Mucosa of descending colon (tissue), 3 donors: ENCODE measurements at places on chromosomes 2 and 18. TPM values are rescaled to one million over a fixed set of nuclear protein-coding genes. Genes with fewer than 3 reads are reported as not detected.

DNA sequence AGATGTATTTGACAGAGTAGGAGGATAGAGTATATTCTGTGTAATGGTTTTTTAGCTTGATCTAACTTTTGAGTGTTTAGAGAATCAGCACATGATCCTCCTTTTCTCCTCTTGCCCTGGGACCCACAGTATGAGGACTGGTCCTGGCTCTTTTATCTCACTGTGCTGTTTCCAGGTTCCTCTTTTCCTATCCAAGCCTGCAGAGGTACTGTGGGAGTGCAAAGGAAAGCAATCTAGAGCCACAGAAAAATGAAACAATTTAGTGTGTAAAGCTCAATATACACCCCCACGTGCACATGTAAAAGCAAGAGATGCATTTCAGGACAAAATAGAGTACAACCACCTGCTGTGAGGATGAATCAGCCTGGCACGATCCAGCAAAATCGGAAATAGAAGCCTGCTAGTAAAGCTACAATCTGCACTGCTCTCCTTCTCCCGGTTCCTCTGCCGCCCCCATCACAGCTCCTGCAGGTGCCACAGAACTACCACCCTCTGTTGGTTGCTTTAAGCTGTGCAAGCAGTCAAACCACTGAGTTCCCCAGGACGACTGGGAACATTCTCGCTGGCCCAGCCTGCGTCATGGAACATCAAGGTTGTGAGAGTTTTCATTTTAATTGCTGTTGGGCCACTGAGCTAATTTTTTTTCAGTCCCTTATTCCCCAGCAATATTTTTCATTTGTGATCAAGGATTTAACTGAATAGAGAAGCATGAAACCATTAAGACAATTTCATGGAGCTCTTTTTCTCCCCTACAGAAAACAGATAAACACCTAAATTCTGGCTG lies 47.8 kb upstream of the MAPRE3 start:
- DNase-seq = no peak

DNA sequence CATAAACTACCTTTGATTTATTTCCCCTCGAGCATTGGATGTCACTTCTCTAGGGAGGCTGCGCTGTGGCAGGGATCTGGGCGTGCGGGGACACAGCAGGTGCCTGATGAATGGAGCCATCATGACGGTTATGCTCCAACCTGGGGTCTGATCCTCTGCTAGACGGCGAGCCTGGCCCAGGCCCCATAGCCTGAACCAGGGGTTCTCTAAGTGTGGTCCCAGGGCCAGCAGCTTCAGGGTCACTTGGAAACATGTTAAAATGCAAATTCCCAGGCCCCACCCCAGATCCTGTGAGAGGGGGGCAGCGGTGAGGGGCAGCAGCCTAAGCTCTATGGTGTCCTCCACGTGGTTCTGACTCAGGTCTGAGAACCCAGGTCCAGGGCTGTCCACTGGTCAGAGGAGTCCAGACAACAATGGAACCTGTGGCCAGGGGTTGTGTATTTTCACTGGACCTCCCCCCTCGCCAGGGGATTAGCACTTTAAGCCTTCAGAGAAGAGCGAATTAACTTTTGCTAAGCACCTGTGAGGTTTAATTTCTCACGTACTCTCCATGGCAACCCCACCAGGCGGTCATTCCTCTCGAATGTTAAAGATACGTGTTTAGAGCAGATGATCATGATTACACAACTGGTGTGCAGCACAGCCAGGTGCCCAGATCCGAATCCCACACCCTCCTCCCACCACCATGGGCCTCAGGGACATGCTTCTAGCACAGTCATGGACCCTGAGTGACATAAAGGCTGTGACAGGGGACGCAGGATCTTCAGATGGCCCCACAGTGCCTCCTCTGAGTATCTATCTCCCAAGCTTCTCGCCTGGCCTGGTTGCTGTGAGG lies 1.6 kb upstream of the ARHGEF4 start:
- no peak for DNase-seq

GRCh38 chr2:55952415-55952814 lies 28.8 kb upstream of the EFEMP1 start:
- no peak for DNase-seq

GRCh38 chr2:119706221-119706620 lies 27.2 kb downstream of the TMEM177 start:
- DNase-seq = no peak

GRCh38 chr2:99571021-99571420 lies 81.2 kb upstream of the REV1 start:
- DNase-seq = no peak

- DNase-seq = no peak
Measured at GRCh38 chr2:5316001-5316490, 376.1 kb upstream of the SOX11 start.

GRCh38 chr2:121095257-121096080 lies 189.5 kb downstream of the TFCP2L1 start:
- DNase-seq = peak; percentile 66

AQP12B gene
- 10.0 TPM for total RNA-seq

GATA6 gene
- 21.9 TPM for total RNA-seq

TBC1D8 gene
- total RNA-seq = 14.4 TPM

UGT1A4 gene
- total RNA-seq = 7.0 TPM

TMEM169 gene
- 0.29 TPM for total RNA-seq

PLCL1 gene
- 10.6 TPM for total RNA-seq
